ENCODE measurements at places on chromosomes 7 and 10.
A peak's percentile ranks its signal among the peaks of the same experiment; 100 is the strongest.

DNA sequence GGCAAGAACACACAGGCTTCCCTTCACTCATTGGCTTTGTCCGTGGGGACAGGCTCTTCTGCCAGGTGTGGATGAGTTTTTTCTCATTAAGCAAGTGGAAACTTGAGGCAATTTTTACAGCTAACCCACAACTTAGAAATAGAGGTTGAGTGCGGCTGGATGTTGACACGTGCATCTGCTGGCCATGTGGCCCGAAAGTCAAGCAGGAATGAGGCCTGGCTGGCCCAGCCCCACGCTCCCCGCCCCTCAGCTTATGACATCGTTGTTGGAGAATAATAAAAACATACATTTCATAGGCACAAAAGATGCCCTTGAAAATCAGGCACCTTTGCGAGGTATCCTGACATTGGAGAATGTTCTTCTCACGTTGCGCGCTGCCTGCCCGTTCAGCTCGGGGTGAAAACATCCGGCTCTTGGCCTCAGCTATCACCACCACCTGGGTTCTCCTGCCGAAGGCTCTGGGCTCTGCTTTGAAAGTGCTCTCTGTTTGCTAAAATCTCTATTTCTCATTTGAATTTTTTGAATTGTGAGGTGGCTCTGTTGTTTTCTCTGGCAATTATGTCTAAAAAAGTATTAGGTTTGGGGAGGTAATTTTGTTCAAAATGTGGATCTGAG is 310.7 kb downstream of the WDR37 start:
- no peak for DNase-seq

DNA sequence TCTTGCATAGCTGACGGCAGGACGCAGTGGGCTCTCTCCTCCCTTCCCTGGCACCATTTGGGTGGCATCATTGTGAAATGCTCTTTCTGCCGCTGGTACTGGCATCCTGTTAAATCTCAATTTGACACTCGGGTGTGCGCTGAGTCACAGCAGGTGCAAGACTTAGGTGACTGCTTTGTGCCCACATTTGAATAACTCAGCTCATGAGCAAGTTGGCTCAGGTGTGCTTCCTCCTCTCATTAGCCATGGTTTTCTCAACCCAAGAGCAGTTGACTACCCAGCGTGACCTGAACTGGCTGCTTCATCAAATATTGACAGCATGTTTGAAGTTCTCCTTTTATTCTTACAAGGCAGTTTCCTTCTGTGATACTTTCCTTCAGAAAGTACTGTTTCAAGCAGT is 24.6 kb upstream of the NFE2L3 start:
- DNase-seq = no peak

GRCh38 chr10:99938563-99938962 is 71.2 kb downstream of the DNMBP start:
- DNase-seq = no peak

DNA sequence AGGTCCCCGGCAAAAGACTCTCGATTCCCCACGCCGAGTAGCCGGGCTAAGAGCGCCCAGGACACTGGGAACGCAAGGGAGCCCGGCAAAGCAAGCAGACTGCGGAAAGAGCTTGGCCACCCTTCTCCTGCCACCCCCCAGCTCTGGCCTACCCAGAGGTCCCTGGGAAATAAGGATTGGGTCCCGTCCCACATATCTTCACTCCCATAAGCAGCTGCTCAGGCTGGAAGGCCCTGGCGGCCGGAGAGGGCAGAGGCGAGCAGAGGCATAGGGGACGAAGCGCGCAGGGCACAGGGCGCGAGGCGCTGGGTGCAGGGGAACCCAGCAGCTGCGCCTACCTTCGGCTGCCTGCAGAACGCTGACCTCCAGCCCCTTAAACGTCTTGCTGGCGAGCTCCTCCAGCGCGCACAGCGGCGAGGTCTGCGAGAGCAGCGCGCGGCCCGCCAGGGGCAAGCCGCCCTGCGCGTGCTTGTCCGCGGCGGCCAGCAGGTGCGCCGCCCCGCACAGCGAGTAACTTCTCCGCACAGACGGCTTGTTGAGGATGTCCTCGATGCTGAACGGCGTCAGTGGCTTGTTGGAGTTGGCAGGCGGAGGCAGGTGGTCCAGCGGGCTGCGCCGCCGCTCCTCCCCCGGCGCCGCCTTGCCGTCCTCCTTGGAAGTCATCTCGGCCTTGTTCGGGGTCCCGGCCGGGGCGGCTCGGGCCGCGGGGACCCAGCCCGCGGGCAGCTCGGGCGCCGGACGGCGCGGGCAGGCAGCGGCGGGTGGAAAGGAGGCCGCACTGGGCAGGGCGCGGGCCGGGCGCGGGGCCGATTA is 904 bp downstream of the LBX1 start:
- peak; percentile 33 for DNase-seq

- peak; percentile 8 for DNase-seq
Measured at GRCh38 chr10:34933676-34934075, 118.6 kb upstream of the PARD3 start.

DNA sequence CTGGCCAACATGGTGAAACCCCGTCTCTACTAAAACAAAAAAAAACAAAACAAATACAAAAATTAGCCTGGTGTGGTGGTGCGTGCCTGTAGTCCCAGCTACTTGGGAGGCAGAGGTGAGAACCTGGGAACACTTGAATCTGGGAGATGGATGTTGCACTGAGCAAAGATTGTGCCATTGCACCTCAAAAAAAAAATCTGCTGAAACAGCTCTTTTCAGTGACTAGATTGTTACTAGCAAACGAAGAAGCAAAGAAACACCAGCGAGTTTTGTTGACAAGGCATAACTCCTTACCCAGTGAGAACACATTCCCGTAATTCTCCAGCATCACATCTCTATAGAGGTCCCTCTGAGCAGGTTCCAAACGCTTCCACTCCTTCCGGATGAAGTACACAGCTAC is 6.7 kb downstream of the ZNF3 start:
- DNase-seq = no peak

GRCh38 chr10:94397549-94398370 is 4.6 kb upstream of the TBC1D12 start:
- peak; percentile 93 for DNase-seq

- no peak for DNase-seq
Measured at GRCh38 chr7:133572087-133572486, 319.2 kb downstream of the EXOC4 start.

GRCh38 chr10:133324198-133324792 is 12.4 kb downstream of the CALY start:
- peak; percentile 47 for DNase-seq

DNA sequence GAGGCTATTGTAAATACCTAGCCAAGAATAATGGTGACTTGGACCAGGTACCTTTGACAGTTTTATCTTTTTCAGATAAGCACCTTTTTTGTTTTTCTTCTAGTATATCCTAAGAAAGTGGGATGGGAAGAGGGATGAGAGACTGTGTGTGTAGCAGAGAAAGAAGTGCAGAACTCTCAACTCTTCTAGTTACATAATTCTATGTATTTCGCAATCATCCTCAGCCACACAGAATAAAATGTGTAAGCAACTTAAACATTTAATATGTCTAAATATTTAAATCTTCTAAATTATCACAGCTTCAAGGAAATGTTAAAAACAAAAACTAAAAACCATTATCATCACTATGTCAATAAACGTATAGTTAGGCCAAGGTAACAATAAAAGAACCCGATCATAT is 42.6 kb upstream of the GSAP start:
- no peak for DNase-seq

GRCh38 chr7:121306565-121306964 is 22.2 kb upstream of the WNT16 start:
- DNase-seq = no peak

DNA sequence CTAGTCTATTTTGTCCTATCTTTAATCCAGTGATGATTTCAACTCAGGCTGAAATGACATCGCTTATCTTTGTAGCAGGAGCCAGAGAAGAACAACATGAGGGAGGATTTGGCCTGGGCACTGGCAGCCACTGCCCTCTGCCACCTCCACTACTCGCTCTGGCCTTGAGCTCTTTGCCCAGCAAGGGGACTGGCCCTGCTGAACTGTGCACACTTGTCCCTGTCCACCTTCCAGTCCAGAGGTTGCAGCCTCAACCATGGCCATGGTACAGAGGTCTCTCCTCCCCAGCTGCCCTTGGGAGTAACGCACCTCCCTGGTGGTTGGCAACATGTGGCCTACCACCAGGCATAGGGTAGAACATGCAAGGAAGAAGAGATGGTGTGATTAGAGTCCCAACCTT is 8.4 kb downstream of the HABP2 start:
- DNase-seq = no peak

DNA sequence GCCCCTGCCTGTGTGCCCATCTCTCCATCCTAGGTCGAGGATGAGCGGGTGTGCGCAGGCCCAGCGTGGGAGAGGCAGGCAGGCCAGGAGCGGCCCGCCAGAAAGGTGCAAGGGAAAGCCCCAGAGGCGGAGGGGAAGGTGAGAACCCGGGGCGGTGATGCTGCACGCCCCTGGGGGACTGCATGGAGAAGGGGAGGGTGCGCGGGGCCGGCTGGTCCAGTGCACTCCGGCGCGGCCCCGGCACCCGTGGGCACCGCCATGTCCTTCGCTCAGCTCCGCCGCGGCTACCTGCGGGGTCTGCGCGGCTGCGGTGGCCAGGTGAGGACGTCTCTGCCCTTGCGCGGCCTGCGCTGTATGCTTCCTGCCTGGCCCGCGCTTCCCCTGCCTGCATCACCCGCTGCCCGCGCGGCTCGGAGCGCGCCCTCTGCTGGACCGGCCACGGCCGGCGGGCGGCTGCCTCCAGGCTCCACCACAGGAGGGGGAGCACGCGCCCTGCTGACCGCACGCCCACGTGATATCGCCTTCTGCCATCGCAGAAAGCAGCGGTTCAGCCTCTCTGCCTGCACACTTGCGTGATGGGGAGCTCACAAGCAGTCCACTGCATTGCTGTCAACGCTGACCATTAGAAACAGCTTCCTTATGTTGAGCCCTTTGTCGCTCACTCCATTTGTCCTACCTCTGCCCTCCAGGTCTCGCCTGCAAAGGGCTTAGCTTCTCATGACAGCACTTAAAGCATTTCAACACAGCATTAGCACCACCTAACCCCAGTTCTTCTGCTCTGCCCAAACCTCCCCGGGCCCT is 73.9 kb downstream of the CXCL12 start:
- DNase-seq = peak; percentile 82

DNA sequence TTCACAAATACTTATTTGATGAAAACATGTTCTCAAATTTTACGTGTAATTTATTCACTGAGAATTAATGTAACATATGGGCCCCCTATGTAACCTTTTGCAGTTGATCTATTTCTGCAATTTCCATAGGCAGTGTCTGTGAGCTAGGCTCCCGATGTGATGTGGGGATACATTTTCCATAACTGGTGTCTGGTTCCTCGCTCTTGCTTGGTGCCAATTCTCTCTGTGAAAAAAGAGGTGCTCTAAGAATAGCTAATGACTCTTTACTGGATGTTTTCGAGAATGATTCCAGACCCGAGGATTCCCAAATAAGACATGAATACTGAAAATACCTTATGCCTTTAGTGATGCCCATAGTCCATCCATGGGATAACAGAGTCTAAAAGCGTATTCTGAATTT is 286.7 kb upstream of the FZD8 start:
- DNase-seq = no peak

DNA sequence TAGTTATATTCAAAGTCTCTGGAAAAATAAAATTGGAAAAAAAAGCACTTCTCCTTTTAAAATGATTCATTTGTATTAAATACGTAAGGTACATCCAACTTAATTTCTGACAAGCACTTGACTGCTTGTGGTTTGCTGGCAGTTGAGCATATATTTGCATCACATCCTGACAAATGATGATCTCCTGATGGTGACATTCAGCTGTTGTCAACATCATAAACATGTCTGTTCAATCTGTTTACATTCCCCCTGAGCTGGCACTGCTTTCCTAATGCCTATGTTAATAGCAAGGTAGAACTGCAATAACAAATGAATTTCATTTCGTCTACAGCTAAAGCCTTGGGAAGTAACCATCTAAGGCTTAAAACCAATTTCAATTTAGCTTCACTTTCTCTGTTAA is 24.4 kb downstream of the TSPAN12 start:
- DNase-seq = no peak

GRCh38 chr10:101920546-101920945 is 76.9 kb upstream of the KCNIP2 start:
- no peak for DNase-seq

- DNase-seq = peak; percentile 48
Measured at GRCh38 chr7:41010418-41010817, 692.5 kb downstream of the INHBA start.

- DNase-seq = no peak
Measured at GRCh38 chr7:50145801-50146338, 52.8 kb upstream of the ZPBP start.

GRCh38 chr7:146345251-146345650 is 228.7 kb downstream of the CNTNAP2 start:
- DNase-seq = no peak

DNA sequence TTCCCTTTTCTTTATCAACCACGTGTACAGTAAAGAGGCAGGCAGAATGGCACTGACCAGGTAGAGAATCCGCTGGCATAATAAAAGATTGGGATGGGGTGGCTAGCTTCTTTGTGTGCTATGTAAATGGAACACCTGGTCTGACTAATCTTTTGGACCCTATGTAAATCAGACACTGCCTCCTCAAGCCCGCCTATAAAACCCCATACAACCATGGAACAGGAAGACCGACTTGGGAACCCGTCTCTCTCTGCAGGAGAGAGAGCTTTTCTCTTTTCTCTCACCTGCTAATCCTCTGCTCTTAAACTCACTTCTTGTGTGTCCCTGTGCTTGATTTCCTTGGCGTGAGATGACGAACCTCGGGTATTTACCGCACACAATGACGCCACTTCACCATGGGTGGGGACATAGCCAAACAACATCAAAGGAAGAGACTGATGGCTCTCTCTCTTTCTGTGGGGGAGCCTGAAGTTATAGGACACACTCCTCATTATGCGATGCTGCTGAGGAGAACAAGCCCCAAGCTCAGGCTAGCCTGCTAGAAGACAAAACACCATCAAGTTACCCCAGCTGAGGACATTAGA is 94.2 kb downstream of the ARL5B start:
- DNase-seq = no peak

DNA sequence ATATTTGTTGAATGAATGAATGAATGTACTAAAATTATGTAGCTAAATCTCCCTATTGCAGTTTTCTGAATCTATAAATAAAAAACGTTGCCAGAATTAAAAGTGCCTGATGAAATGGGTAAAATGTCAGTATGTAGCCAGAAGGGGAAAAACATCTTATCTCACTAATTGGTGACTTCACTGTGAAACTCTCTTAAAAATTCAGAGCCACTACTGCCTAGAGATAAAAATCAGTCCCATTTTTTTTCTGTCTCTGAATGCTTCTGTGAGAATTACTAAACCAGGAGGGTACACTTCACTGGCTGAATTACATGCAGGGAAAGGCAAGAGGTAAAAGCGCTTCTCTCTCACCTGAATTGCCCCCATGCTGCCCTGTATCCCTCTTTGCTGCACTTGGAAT is 69.6 kb upstream of the HPS1 start:
- DNase-seq = no peak

Data from myocyte (in vitro differentiated cells).